CD4-positive, alpha-beta T cell treated with Interleukin-2 at 100 ng/mL for 4 hours (primary cell): ENCODE measurements at places on chromosomes 13 and 19.

DNA sequence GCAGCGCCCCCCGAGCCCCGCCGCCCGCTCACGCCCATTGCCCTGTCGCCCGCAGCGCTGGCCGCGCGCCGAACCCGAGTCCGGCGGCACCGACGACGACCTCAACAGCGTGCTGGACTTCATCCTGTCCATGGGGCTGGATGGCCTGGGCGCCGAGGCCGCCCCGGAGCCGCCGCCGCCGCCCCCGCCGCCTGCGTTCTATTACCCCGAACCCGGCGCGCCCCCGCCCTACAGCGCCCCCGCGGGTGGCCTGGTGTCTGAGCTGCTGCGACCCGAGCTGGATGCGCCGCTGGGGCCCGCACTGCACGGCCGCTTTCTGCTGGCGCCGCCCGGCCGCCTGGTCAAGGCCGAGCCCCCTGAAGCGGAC is 518 bp downstream of the KLF2 start:
- peak; percentile 74 for DNase-seq

DNA sequence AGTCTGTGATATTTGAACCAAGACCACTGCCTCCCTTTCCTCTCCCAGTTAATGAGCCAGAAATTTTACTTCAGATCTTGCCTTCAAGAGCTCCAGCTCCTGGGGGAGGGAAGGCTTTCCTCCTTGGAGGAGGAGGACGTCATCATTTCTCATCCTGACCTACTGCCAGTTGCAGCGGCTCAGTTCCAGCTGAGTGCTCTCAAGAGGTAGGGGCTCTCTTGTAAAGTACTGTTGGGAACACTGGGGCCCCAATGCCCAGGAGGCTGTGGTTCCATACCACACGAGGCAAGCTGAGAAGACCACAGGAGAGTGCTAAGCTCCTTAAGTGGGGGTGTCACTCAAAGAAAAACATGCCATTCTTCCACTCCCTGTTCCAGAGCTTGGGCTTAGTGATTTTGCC is 36.2 kb downstream of the METTL21C start:
- no peak for DNase-seq

DNA sequence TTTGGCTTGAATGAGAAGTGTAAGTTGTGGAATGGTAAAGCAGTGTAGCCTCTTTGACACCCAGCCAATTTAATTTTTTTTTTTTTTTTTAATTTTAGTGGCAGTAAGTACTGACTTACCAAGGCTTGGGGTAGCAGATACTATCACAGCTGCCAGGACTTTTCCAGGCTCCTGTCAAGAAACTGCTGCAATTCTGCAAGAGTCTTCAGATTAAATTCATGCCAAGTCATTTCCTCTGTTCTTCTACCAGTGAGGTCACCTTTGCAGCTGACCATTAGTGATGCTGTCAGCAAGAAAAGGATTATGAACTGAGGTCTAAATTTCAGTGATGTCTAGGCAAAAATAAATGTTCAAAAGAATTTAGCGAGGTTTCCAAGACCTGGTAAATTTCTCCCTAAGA is 91.2 kb downstream of the GGACT start:
- no peak for DNase-seq

DNA sequence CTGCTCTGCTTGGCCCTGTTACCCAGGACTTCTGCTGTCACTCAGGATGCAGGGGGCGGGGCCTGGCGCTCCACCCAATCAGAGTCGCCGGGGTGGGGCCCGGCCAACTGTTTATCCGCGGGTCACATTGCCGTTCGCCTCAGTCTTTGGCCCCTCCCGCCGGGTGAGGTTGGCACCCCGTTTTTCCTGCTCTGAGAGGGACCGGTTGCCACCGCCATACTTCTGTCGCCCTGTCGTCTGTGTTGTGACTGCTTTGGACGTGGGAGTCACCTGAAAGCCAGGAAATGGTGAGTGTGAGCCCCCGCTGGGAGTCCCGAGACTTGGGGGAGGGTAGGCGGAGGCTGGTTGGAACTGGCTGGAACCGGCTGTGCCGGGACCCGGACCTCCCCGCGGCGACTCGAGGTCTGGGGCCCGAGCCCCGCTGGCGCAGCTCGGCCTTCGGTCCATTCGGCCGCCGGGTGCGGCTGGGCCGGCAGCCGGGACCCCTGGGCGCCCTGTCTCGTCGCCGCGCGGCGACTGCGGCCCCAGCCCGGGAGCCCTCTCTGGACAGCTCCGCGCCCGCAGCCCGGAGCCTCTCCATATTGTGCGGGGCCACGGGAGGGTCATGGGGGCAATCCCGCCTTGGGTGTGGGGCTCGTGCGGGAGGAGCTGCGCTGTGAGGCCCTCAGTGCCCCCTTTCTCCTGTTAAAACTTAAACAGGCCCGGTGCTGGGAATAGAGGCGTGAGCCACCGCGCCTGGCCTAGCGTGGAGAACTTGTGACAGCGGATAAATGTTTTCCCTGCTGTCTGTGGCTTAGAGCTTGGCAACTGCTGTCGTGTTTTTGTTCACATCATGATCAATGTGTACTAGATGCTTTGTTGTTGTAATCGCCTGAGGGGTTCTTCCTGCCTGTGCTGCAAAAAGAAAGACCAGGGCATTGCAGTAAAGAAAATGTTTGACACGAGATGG is at the start of gene ZNF844:
Gene ZNF844, plus strand, starts transcription at position 142 of the 949 bp plus-strand sequence. Its CDS starts 143 bp downstream, at position 285.
- peak; percentile 62 for DNase-seq

DNA sequence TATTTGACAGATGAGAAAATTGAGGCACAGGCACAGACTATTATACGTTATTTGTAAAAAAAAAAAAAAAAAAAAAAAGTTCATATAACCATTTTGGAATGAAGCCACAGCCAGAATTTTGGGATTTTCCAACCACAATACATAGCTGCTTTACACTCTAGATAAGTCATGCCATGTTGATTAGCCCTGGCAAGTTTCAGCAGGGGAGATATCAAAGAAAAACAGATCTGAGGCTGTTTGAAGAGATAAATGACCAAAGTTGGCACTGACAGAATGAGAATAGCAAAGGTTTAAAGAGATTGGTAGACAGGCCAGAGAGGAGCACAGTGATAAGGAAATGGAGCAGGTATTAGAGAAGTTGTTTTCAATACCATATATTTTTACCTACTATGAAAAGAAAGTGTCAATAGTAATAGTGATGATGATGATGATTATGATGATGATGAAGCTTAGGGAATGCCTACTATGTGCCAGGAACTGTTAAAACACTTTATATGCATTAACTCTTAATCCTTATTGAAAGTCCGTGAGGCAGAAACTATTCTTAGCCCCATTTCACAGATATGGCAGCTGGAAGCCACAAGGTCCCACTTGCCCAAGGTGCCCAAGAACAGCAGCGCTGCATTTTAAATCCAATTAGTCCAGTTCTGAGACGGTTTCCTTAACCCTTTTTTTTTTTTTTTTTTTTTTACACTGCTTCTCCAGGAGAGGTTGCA is 105.5 kb downstream of the MBNL2 start:
- no peak for DNase-seq

GRCh38 chr13:76879883-76880270 is 6.3 kb downstream of the KCTD12 start:
- DNase-seq, result no peak

DNA sequence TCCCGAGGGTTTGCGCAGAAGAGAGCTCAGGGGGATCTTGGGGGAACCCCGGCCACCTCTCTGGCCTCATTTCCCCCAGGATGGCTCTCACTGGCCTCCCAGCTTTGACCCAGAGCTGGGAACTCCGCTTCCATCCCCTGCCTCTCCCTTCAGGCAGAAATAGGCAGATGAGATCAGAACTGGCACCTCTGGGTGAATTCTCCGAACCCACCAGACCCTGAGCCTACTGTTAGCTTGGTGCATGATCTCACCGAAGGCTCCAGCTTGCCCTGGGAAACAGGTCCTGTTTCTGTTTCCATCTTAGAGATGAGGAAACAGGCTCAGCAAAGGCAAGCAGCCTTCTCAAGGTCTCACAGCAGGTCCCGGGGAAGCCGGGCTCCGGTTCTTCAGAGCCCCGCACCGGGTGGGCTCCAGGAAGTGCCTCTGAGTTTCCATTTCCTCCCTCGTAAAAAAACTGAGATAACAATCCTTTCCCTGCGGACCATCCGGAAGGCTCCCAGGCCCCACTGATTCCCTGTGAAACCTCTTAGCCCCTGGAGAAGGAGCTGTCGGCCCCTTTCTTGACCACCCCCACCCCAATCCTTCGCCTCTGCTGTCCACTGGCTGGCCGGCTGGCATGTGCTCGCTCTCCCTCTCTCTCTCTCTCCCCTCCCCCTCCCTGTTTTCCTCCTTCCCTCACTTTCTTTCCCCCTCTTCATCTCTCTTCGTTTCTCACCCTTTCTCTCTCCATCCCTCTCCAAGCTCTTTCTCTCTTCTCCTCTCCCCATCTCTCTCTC is 2.1 kb downstream of the NECTIN2 start:
- DNase-seq, result no peak

DNA sequence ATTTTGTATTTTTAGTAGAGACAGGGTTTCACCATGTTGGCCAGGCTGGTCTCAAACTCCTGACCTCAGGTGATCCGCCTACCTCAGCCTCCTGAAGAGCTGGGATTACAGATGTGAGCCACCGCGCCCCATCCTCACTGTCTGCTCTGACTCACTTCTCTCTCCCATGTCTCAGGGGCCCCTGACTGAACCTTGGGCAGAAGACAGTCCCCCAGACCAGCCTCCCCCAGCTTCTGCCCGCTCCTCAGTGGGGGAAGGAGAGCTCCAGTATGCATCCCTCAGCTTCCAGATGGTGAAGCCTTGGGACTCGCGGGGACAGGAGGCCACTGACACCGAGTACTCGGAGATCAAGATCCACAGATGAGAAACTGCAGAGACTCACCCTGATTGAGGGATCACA is 5.0 kb downstream of the SIGLEC9 start:
- no peak for DNase-seq

- peak; percentile 67 for DNase-seq
Measured at GRCh38 chr13:31807090-31807541, 67.8 kb downstream of the RXFP2 start.

GRCh38 chr13:92175330-92175729 is 776.9 kb downstream of the GPC5 start:
- DNase-seq, result no peak

DNA sequence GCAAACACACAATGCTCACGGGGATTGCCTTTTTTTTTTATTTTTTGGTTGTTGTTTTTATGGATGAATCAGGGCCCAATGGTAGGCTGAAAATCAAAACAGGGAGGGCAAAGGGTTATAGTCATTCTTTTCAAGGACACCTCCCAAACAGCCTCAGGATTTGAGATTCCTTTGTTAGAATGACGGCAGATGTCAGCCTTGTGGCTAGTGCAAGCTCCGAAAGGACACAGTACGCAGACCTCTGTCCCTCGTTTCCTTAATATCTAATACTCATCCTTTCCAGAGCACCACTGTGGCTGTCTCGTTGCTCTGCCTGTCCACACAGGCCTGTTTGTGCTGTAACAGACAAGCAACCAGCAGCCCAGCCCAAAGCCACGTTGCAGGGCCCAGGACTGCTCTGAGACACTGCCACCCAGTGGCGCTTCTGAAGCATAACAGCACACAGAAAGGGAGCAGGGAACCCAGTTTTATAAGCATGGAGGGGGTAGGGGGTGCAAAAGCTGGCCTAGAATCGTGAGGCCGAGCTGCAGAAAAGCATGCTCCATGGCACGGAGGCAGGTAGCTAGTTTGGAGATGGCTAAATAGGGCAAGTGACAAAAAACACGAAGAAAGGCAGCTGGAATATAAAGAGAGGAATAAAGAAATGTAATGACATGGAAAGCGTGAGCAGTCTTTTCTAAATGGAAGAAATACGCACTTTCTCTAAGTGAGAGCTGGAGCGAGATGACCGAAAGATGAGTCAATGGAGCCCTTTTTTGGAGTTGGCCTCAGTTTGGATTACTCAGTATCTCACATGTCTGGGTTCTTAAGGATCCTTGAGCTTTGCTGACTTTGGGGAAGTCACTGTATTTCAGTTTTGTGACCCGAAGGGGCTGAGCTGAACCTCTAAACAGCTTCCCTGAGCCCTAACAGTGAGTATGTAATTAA is 40.7 kb upstream of the MEDAG start:
- peak; percentile 46 for DNase-seq

DNA sequence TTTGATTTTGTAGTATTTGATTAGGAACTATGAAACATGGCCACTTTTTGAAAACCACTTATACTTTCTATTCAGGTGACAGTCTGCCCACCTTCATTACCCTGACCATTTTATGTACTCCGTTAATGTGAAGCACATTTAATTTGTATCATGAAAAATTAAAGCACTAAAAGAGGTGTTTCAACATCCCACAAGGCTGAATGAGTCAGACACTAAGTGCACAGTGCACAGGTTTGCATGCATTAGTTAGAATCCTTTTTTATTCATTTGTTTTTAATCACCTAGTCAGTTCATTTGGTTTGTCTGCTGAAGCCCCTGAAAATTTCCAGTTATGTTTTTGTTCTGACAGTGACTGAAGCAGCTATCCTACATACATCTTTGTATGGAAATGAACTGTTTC is 271.0 kb downstream of the SLITRK5 start:
- no peak for DNase-seq

DNA sequence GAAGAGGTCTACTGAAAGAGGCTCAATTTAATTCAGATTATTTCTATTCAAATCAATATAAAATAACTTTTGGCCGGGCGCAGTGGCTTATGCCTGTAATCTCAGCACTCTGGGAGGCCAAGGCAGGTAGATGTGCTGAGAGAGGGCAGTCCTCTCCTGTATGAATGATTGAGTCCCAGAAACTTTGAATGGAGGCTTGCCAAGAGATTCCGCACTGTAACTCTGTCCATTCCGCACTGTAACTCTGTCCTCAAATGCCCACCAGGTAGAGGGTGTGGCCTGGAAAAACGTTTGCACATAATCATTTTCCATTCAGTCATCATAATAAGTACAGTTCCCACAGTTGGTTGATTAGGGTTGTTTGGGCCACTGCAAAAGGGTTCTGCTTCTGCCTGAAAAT is 274.7 kb upstream of the SOX21 start:
- DNase-seq, result no peak

DNA sequence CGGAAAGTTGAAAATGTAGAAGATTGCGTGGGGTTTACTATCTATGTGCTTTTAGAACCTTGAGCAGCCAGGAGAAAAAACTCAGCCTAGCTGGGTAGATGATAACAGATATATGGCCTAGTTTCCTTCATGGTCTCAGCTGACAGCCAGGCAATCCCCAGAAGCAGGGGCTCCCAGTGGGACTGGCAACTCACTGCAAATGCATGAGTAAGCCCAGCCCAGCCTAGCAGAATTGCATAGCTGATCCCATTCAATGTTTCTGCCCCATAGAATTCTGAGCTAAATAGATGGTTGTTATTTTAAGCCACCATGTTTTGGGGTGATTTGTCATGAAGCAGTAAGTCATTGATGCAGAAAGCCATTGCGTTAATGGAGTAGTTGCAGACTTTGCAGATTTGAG is 108.5 kb downstream of the ERCC5 start:
- no peak for DNase-seq

GRCh38 chr13:105342281-105342820 is 1193.1 kb downstream of the EFNB2 start:
- DNase-seq, result no peak

GRCh38 chr19:27776020-27776419 is 1436.9 kb downstream of the UQCRFS1 start:
- DNase-seq, result no peak
